ENCODE measurements at places on chromosomes 3 and 15.

DNA sequence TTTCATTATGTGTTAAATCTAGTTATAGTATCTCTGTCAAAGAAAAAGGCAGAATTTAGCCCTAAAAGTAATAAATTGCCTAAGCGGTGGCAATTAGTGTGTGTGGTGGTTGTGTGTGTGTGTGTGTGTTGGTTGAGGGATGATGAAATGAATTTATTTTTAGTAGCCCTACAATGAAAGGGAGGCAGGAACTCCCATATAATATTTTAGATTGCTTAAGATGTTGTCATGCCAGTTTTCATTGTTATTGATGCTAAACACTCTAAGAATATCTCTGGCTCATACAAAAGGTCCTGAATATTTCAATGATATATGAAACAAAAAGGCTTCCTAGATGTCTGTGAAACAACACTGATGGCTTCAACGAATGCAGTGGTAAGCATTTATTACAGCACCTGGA lies 140.6 kb upstream of the TBC1D5 start:
- no peak for DNase-seq

- no peak for DNase-seq
Observed at GRCh38 chr15:64851503-64851840, 9.8 kb downstream of the PLEKHO2 start.

DNA sequence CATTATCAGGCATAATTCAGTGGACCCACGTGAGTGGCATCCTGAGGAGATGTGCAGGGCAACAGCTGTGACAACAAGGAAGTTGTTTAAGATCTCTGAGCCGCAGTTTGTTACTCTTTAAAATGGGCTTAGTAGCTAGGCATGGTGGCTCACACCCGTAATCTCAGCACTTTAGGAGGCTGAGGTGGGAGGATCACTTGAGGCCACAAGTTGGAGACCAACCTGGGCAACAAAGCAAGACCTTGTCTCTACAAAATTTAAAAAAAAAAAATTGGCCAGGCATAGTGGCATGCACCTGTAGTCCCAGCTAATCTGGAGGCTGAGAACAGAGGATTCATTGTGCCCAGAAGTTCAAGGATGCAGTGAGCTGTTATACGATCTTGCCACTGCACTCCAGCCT lies 12.2 kb downstream of the SUCLG2 start:
- no peak for DNase-seq

- DNase-seq, result no peak
Observed at GRCh38 chr3:151557068-151557840, 96.4 kb upstream of the IGSF10 start.

GRCh38 chr3:14475621-14476020 lies 64.5 kb downstream of the GRIP2 start:
- no peak for DNase-seq

DNA sequence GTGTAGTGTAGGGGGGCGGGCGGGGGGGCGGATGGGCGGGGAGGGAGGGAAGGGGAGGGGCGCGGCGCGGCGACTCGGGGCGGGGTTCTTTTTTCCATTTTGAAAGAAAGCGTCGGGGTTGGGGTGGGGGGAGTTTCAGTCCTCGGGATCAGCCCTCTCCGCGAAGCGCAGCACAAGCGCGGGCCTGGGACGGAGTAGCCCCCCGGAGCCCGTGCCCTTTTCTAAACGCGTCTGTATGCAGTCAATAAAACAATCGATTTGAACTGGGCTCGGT lies 6.1 kb downstream of the ISLR2 start:
- DNase-seq, result no peak
